Left colon (tissue), 2 donors: ENCODE measurements at places on chromosomes 13 and 19. TPM values are rescaled to one million over a fixed set of nuclear protein-coding genes. Genes with fewer than 3 reads are reported as not detected.

- DNase-seq, result no peak
Measured at GRCh38 chr13:45974500-45974899, 78.0 kb downstream of the ZC3H13 start.

GRCh38 chr13:32266130-32266529, 49.0 kb downstream of the ZAR1L start:
- DNase-seq, result no peak

DNA sequence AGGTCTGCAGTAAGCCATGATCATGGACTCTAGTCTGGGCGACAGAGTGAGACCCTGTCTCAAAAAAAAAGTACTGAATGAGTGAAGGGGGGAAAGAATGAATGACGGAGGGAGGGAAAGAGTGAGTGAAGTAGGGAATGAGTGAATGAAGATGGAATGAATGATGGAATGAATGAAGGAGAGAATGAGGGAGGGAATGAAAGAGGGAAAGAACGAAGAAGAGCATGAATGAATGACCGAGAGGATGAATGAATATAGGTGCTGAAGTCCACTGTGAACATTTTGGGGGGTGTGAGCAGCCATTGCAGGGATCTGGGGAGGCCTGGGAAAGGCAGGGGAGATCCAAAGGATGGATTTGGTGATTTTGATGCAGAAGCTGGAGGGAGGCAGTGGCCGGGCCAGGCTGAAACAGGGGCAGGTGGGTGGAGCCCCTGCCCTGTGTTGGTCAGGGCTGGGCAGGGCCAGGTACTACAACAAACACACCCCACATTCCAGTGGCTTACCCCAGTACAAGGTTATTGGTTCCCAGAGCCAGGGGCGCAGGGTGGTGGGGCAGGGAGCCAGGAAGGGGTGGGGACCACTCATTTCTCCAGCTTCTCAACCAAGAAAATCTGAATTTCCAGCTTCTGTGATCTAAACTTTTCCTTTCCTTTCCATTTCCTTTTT, 14.3 kb downstream of the SLC27A1 start:
- no peak for DNase-seq

- DNase-seq, result no peak
Measured at GRCh38 chr13:104796581-104796980, 1730.4 kb upstream of the SLC10A2 start.

The ZNF525 gene
- 9.3 TPM for total RNA-seq

The GRIN3B gene
- total RNA-seq, result not detected
